Cortex of kidney (tissue), 1 donor: ENCODE measurements at places on chromosomes 16 and 17.

DNA sequence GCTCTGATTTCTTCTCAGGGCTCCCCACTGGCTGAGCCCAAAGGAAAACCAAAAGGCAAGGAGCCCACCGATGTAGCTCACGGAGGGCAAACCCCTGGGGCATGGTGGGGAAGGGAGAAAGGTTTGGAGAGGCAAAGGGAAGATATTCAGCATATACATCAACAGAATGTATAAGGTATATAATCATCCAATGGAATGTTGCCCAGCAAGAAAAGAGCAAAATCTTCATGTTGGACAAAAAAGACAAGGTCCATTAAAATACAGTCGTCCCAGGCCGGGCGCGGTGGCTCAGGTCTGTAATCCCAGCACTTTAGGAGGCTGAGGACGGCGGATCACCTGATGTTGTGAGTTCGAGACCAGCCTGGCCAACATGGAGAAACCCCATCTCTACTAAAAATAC lies 1.6 kb downstream of the CPPED1 start:
- DNase-seq, result no peak

- no peak for DNase-seq
Measured at GRCh38 chr16:24035127-24035842, 199.5 kb downstream of the PRKCB start.

DNA sequence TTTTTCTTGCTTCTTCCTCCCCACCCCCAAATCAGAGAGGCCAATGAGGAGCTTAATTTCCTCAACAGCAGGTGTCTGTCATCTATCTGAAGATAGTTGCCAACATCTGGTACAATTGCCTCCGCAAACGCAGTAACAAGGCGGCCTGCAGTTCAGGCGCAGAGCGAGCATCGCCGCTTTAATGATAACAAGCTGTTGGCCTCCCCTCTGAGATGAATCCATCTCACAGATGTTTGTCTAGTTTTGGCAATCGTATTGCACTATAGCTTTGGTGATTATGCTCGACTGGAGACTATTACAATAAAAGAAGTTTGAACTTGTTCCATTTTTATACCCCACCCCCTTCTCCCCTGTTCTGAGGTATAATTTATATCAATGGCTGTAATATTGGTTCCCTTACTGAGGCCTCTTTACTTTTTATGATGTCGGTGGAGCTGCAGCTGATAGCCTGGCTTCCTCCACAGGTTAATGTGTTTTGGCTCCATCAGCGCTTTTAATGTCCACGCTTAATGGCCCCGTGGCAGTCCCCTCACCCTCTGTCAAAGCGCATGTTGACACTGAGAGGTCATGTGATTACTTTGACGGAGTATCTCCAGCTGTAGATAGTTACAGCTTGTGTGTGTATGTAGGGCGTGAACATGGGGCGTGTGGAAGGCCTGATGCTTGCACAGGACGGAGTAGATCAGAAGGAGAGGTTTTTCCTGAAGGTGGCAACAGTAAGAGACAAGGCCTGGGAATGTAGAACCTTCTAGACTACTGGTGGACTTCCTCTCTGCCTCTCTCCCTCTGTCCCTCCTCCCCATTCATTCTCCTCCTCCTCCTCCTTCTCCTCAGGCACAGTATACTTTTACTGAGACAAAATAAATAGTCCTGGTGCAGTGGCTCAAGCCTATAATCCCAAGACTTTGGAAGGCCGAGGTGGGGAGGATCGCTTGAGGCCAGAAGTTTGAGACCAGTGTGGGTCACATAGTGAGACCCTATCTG lies 164.7 kb downstream of the MSI2 start:
- DNase-seq, result no peak

- no peak for DNase-seq
Measured at GRCh38 chr16:67537270-67537635, 8.6 kb downstream of the RIPOR1 start.

DNA sequence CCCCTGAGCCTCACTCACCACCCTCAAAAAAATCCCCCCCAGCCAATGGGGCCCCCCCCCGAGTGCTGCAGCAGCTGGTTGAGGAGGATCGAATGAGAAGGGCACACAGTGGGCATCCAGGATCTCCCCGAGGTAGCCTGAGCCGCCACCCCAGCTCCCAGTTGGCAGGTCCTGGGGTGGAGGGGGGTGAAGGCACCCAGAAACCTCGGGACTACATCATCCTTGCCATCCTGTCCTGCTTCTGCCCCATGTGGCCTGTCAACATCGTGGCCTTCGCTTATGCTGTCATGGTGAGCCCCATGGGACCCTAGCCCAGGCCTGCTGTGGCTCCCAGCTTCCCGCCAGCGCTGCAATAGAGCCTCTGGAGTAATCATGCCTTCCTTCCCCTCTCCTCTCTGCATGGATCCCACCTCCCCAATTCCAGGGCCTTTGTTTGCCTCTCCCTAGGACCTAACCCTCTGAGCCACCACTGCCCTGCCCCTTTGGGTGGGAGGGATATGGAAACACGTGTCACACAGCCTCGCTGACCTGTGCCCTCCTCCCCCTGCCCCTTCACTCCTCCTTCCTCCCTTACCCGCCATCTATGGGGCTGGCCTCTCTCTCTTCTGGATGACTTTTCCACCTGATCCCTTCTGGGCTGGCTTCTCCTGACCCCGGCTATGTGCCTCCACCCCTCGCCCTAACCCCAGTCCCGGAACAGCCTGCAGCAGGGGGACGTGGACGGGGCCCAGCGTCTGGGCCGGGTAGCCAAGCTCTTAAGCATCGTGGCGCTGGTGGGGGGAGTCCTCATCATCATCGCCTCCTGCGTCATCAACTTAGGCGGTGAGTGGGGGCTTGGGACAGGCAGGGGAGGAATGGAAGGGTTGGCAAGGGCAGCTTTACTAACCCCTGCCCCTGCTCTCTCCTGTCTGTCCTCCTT lies 1.9 kb downstream of the PRRT2 start:
- no peak for DNase-seq

DNA sequence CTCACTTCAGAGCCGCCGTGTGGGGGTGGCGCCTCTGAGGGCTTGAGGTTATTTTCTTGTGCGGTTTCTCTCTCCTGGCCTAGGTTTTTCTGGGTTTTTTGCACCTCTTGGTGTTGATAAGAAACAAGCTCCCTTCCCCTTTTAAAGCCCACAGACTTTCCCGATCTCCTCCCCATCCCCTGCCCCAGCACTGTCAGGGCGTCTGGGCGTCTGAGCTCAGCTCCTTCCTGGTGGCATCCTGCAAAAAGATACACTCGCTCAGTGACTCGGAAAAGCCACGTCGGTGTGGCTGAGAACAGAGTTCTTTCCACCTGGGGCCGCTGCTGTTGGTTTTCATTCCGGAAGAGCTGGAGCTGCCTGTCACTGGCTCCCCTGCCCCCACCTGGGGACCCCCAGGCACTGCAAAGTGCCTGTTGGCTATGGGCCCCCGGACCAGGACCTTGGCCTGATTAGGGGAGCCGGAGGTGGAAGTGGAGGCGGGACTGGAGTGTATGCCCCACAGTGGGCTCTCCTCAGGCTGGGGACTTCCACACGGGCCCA lies 14.5 kb downstream of the BAIAP2 start:
- DNase-seq, result no peak

DNA sequence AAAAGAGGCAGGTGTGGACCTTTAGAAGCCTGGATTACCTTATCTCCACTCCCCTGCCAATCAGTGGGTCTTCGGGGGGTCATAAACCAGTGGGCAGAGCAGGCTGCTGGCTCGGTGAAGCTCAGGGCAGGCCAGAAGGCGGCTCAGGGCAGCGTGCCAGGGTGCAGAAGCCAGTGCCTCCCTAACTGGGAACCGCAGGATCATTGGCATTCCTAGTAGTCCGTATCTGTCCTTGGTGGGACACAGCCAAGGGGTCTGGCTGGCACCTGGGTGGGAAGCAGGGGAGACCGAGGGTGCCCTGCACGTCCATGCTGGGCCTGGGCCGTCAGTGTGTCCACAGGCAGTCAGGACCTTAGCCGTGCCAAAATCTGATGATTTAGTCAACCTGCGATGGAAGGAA lies 76.8 kb downstream of the SEC14L1 start:
- DNase-seq, result no peak

DNA sequence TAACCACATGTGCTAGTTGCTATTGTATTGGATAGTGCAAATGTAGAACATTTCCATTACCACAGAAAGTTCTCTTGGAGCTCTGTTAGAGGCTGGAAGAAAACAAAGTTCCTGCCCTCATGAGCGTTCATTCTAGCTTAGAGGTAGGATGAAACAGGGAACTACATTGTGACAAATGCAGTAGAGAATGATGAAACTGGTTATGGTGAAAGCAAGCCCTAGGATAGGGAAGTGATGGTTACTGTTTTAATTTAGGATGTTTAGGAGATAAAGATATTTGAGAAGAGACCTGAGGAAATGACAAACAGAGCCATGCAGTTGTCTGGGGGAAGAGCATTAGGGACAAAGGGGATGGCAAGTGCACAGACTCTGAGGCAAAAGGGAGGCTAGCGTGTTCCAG lies 50.7 kb downstream of the AATF start:
- DNase-seq, result no peak

DNA sequence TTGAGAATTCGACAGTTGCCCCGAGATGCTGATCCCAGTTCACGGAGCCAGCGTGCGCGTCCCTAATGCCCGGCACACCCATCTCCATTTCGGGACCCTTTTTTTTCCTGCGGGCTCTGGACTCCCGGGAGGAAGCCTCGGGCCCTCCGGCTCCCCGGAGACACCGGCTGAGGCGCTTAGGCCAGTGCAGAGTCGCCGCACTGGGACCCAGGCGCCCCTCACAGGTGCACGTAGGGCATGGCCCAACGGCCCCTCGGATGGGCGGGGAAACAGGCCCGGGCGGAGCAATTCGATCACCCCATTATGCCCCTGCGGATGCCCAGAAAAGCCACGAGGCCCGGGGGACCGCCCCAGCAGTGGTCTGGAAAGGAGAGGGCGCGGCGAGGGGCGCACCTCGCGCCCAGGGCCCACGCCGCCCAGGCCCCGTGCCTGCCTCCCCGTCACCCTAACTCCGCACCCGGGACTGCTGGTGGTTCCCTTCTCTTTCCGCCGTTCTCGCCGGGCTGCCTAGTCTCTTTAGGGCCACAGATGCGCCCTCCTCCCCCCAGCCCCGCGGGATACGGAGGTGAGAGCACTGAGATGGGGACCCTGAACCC lies 18.5 kb upstream of the ZFHX3 start:
- DNase-seq, result no peak

DNA sequence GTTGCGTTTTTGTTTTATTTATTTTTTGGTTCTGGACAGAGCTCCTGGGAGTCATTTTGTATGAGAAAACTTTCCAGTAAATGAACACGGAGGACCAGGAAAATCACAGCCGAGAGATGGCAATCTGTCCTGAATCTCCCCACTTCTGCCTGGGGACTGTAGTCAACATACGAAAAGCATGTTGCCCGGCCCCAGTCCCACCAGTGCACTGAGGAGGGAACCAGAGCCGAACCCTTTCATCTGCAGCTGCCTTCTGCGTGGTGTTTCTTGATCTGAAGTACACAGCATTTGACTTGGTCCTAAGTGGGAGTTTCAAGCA lies 18.9 kb downstream of the SNX11 start:
- DNase-seq, result no peak

- no peak for DNase-seq
Measured at GRCh38 chr16:27230562-27231001, 27.3 kb downstream of the KDM8 start.

DNA sequence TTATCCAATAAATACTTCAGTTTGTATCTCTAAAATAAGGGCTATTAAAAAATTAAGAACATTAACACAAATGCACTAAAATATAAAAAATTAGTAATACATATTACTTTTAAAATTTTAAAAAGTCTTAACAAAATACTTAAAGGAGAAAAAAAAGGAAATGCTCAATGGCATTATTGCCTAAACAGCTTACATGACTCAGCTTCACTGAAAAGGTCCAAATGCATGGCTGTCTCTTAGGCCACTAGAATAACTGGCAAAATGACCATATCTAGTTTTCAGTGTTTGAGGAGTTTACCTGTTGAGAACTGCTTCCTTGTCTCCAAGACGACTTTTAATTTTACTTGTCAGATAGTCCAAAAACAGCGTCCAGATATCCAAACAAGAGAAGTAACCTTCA lies 66.0 kb downstream of the XPO6 start:
- no peak for DNase-seq

DNA sequence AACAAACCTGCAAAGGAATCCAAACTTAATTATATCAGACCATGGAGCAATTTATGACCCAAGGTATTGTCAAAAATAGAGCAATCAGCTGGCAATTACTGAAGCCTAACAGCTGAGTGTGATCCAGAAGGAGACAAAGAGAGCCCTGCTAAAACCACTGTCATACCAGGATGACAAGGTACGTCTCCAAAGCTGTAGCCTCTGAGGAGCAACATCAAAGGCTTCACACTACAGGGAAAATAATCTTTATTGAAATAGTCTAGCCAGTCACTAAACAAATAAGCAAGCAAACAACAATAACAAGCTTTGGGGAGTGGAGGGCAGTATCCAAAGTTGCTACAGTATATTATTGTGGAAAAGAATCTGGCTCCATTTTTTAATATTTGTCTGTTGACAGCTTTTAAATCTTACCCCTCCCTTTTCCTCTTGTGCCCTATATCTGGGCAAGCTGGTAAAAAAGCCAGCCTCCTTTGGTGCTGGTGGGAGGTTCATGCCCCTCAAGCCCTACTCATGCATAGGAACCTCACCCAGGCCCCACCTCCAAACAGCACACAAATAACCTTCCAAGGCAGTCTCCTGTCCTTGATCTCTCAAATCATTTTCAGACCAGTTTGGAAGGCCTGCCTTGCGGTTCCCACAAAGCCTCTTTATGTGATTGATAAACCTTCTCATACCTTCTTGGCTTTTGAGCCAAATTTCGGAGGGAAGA lies 73.7 kb downstream of the ITFG1 start:
- DNase-seq, result no peak

DNA sequence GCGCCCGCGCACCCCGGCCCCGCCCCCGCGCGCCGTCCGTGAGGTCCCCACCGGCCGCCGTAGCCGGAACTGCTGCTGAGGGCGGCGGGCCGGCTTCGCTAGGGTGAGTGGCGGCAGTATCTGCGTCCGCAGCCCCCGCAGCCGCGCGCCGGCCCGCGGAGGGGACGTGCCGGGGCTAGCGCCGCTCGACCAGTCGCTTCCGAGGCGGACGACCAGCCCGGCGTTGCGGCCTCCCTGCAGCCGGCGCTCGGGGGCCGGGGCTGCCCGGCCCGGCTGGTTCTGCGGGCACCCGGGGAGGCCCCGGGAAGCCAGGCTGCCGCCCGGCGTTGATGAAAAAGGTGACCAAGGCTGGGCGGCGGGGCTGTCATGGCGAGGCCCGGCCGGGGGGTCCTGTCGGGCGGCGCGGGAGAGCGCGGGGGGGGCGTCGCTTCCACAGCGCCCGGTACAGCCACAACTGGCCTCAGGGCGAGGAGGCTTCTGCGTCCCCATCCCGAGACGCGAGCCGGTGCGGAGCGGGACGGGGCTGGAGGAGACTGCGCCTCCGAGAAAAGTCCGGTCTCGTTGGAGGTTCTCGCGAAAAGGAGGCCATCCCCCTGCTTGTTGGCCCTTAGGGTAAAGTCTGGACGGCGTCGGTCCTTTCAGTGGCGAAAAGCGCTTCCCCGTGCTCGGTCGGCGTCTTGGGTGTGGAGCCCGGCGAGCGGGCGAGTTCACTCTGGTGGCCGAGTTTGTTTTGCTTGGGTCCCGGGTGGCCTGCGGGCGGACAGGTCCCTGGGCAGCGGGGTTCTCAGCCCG lies at the start of gene CRAMP1:
Gene CRAMP1, plus strand, starts transcription at position 41 of the 792 bp plus-strand sequence. CDS start 2,280 bp downstream, outside the sequence.
- DNase-seq, result no peak
